ENCODE measurements at places on chromosomes 3 and 15.

- DNase-seq = no peak
These were observed 157.2 kb upstream of the TPRG1 start for GRCh38 chr3:189014526-189014925.

DNA sequence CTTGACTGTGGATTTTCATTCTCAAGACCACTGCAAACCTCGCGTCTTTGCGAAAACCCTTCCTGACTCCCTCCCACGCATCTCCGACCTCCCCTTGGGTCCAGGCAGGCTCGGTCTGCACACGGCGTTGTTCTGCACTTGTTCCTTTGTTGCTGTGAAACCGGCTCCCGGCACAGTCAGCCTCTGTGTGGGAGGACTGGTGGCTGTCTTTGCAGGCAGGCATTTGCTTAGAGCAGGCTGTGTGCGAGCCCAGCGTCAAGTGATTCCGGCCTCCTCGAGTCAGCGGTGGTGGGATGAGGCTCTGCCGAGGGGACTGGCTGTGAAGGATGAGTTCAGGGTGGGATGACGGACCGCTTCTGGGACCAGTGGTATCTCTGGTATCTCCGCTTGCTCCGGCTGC is 102.6 kb upstream of the ROPN1 start:
- no peak for DNase-seq

DNA sequence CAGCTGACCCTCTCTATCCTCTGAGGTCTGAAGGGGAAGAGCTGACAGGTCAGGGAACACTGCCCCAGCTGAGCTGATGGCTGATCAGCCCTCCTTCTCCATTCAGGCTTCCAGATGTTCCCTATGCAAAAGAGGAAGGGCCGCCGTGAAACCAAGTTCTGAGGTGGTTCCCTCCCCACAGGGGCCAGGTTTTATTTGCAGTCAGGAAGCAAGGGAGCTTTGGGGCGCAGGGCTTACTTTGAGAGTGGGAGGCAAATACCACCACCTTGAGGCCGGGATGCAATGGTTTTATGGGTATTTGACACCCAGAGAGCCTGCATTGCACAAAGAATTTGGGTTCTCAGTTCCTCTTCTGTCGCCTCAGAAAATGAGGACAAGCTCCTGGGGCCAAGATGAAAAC is 186.9 kb downstream of the ARRDC4 start:
- no peak for DNase-seq

GRCh38 chr3:178663201-178663934 is 127.1 kb downstream of the KCNMB2 start:
- no peak for DNase-seq

DNA sequence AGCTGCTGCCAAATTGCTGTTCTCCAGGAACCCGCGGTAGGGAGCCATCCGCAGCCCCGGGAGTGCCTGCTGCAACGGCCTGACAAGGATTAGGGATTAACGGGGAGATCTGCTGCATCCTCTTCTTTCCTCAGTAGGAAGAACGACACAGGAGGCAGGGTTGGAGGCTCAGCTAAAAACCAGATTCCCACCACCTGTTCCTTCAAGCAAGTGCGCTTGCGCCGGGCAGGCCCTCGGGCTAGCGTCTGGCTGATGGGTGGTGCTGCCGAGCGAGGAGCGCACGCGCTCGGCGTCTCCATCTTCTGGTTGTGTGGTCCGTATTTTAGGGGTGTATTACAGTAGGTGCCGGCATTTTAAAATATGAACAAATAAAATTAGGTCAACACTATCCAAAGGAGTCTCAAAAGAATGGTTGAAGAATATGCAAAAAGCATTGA is 25.4 kb upstream of the SLC25A26 start:
- peak; percentile 38 for DNase-seq

DNA sequence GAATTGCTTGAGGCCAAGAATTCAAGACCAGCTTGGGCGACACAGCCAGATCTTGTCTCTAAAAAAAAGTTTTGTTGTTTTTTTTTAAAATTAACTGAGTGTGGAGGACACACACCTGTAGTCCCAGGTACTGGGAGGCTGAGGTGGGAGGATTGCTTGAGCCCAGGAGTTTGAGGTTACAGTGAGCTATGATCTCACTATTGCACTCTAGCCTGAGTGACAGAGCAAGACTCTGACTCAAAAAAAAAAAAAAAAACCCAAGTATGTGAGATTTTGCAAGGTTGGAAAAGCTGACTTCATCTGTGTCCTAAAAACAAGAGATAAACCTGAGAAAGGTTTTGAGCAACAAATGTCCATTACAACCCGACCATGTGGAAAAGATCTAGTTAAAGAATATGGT is 5.4 kb upstream of the TOPBP1 start:
- DNase-seq = no peak

- no peak for DNase-seq
These were observed 45.5 kb downstream of the TMOD3 start for GRCh38 chr15:51874751-51875644.

DNA sequence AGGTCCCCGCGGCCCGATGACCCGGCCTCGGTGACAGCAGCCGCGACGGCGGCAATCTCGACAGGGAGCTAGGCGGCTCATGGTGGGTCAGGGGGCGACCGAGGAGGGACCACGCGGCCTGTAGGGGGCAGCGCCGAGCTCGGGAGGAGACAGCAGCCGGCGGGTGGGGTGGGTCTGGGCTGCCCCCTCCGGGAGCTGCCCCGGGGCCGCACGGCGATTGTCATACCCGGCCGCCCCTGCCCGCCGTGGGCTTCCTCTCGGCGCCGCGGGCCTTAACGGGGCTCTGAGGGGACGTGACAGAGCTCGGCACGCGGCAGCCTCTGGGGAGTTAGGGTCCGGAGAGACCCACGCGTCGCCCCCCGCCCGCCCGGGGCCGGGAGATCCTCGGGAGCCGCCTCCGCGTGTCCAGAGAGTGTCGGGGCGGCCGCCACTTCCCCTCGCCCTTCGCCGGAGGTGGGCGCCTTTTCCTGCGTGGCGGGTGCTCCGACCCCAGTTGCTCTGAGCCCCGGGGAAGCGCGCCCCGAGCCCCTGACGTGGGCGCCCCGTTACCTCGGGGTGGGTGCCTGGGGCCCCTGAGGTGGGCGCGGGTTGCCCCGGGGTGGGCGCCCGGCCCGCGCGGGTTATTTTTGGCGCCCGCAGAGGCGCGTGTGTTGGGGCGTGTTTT is 539 bp upstream of the PLCL2 start:
- DNase-seq = peak; percentile 62

- DNase-seq = no peak
These were observed 4.8 kb upstream of the PCSK6 start for GRCh38 chr15:101494251-101494796.

DNA sequence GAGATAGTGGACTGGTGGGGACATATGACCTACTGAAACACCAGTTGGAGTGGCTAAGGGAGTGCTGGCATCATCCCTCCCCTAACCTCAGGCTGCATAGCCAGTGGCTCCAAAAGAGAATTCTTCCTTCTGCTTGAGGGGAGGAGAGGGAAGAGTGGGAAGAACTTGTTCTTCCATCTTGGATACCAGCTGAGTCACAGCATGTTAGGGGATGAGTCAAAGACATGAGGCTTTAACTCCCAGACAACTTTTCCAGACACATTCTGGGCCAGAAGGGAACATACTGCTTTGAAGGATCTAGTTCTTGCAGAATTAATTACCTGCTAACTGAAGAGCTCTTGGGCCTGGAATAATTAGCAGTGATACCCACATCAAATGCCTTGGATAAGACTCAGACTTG is 36.8 kb upstream of the PEX5L start:
- no peak for DNase-seq

- DNase-seq = no peak
These were observed 40.2 kb downstream of the TRANK1 start for GRCh38 chr3:36904641-36905040.

DNA sequence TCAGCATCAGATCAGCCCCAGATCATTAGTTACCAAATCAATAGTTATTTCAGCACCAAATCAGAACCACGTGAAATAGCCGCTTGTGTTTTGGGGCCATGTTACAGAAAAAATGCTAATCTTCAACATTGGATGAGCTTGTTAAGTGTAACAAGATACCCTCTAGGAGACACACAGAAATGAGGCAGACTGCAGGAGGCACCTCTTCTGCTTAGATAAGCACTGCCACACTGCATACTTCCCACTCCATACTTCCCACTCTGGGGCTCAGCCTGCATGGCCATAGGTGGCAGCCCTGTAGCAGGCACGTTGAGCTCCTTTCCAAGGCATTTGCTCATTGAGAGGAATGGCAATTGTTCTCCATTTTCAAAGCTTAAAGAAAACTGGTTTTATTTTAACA is 73.3 kb downstream of the CHCHD6 start:
- DNase-seq = no peak

DNA sequence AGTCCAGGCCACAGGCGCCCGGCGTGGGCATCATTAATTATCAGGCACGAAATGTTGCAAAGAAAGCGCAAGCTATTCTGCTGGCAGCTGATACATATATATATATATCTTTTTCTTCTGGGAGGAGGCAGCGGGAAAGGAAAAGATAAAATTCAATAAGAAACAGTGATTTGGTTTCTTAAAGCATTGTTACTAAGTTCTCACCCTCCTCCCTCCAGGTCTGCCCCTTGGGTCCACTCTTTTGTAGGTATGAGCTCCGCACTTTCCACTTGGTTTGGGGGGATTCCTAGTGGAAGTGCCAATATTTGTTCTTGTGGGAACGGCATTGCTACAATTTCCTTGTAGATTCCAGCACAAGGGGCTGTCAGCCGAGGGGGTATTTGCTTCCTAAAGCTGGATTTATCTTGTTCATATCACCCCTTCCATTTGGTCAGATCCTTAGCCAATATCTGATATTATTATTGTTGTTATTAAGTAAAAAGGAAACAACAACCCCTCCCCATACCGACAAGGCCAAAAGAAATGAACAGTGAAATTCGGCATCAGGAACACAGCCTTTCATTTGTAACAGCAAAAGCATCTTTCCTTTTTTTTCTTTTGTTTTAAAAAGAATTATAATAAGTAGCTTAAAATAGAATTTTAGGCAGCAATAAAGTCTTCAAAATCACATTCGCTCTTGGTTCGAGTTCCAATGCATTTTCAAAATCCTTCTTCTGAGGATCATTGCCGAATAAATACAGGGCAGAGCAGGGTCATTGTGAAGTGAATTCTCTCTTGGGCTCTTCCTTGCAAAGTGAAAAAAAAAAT is 15.6 kb downstream of the ZIC1 start:
- DNase-seq = no peak

DNA sequence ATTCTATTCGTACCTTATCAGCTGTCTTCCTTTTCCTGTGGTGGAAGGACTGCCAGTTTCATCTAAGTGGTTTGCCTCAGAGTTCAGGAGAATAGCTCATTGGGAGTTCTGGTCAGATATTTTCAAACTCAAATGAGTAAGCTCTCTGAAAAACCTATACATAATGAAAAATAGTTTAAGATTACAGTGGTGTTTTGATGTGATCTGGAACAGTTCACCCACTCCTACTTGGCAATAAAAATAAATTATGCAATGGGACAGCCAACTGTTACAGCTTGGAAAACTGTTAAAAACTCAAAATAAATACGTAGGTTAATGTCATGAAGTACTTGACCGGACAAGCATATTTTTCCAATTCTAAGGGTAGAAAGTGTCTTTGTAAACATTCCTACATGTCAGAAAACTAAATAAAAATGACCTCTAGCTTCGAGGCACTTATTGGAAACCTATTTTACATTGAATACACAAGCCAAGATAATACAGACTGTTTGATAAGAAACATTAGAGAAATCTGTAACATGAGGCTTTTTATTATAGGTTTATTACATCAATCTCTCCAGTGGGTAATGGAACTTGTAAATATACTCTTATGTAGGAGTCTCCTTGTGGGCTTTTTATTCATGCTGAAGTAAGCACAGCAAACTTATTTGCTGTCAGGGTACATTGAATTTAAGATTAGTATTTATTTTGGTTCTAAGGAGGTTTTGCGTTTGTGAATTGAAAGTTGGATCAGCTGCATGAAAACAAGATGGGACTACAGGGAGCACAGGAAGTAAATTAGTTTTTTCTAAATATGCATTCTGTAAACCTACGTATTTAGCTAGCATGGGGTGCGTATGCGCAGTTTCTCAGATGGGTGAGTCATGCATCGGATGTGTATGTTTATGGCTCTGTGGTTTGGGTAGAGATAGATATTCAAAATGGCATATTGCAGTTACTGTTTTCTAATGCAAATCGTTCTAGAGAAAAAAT is 453.1 kb downstream of the IL5RA start:
- no peak for DNase-seq

GRCh38 chr3:48599509-48600285 is 4.6 kb upstream of the COL7A1 start:
- no peak for DNase-seq

DNA sequence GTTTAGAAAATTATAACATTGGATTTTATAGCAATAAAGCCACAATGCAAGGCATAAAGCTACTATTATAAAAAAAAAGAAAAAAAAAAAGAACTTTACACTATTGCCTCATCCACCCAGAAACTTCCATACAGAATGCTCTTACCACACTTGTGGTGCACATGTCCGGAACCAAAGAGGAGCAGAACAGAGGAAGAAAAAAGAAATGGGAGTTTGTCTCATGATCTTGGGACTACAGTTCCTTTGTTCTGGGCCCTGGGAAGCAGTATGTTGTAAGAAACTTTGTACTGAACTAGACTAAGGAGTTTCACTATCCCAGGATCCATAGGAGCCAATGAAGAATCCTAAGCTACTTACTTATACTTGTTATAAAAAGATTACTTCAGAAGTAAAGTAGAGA is 36.1 kb downstream of the FMN1 start:
- DNase-seq = no peak

DNA sequence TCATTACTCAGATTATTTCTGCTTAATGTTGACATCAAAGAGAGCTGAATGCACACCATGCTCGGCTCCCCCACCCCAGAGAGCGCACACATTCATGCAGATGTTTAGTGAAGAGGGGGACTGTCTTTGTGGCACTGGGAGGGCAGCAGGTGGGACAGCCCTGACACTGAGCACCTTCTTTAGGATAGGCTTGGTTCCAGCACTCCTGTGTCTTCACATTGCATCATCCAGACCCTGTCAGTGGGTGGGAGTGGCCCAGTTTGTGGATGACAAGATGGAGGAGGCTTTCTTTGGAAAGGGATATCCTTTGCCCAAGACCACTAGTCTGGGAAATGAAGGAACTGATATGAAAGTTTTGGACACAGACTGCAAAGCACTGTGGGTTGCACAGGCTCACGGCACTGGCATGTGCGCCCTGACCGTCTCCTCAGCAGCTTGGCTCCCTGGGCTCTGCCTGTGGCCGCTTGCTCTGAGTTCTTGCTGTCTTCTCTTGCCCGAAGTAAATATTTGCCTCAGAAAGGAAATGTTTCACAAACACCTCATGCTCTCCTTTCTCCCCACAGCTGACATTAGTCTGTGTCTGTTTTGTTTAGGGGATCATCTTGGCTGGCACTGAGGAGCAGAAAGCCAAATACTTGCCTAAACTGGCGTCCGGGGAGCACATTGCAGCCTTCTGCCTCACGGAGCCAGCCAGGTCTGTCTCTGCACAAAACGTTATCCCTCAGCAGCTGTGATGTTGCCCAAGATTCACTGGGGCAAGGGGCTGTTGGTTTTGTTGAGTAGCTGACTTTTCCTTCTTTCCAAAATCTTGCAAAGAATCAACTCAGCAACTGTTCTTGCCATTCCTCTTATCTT is 16.6 kb downstream of the ACAD9 start:
- DNase-seq = no peak

- DNase-seq = no peak
These were observed 18.0 kb downstream of the TNIK start for GRCh38 chr3:171442184-171442583.
